Activated CD4-positive, alpha-beta T cell treated with anti-CD3 and anti-CD28 coated beads, Interleukin-2, amount 10 ng/mL, durations not matched to agents 24 days and 14 days (primary cell): ENCODE measurements at places on chromosomes 6 and 20. TPM values are rescaled to one million over a fixed set of nuclear protein-coding genes. Genes with fewer than 3 reads are reported as not detected.
A peak's percentile ranks its signal among the peaks of the same experiment; 100 is the strongest.

GRCh38 chr6:69650703-69651102, 146.1 kb downstream of the LMBRD1 start:
- H3K27me3 ChIP-seq, result peaks cover 9% of the 10 kb centered on the region
- no peak overlapping the region for H3K4me3 ChIP-seq
- no peaks in the 10 kb centered on the region for H3K36me3 ChIP-seq

- peaks cover 10% of the 10 kb centered on the region for H3K4me1 ChIP-seq
- peaks cover 9% of the 10 kb centered on the region for H3K27me3 ChIP-seq
- H3K36me3 ChIP-seq, result no peaks in the 10 kb centered on the region
- H3K27ac ChIP-seq, result no peak overlapping the region
- DNase-seq, result no peak
These were observed 78.2 kb downstream of the ELOVL4 start for GRCh38 chr6:79869184-79869583.

DNA sequence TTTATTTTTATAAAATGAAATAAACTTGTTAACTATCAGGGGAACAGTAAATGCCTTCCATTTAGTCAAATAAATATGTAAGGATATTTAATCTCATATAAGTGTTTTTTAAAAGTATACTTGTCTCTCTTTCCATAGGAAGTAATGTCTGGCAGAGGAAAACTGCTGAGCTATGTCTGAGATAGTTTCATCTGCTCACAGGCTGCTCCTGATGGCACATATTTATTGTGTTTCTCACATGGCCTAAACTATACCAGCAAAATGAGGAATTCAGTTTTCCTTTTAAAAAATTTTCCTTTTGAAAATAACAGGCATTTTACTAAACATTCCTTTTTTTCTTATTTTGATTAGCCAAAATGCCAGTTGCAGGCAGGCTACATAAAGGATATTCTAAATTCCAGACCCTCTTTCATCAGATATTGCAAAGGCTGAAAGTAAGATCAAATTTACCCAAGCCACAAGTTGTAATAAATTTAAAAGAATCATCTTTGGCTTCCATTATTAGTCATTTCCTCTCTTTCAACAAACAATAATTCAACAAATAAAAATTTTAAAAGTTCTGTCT, 60.1 kb upstream of the RNF146 start:
- no peak for DNase-seq
- no peaks in the 10 kb centered on the region for H3K36me3 ChIP-seq
- H3K4me1 ChIP-seq, result no peaks in the 10 kb centered on the region
- H3K27ac ChIP-seq, result no peak overlapping the region
- peaks cover 23% of the 10 kb centered on the region for H3K27me3 ChIP-seq

- H3K36me3 ChIP-seq, result peaks cover 17% of the 10 kb centered on the region
- H3K4me3 ChIP-seq, result no peak overlapping the region
- no peaks in the 10 kb centered on the region for H3K4me1 ChIP-seq
- H3K27ac ChIP-seq, result no peak overlapping the region
- no peak for DNase-seq
- H3K27me3 ChIP-seq, result no peaks in the 10 kb centered on the region
These were observed 19.8 kb upstream of the FANCE start for GRCh38 chr6:35432291-35432690.

DNA sequence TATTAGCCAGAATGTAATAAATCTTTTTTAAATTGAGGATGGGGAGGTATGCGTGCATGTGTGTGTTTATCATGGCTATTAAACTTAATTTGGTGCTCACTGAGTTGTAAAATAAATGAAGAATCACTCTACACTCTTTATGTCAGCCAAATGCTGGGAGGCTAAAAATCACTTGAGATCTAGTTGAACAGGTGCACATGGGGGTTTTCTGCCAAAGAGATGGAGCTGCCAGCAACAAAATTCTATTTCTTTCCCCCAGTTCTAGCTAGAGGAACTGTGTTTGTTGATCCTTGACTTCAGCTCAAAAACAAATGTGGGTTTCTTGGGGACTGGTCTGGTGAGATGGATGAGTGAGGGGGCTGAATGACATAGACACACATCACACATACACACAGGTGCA, 183.3 kb upstream of the BTBD3 start:
- no peak overlapping the region for H3K27ac ChIP-seq
- H3K36me3 ChIP-seq, result no peaks in the 10 kb centered on the region
- no peak overlapping the region for H3K4me3 ChIP-seq
- H3K27me3 ChIP-seq, result no peaks in the 10 kb centered on the region
- DNase-seq, result no peak
- no peaks in the 10 kb centered on the region for H3K4me1 ChIP-seq

The NOL4L gene
- 13.0 and 18.0 TPM in 2 replicates for total RNA-seq

- no peak for DNase-seq
- H3K4me1 ChIP-seq, result no peaks in the 10 kb centered on the region
- no peak overlapping the region for H3K4me3 ChIP-seq
- H3K36me3 ChIP-seq, result no peaks in the 10 kb centered on the region
- H3K27me3 ChIP-seq, result peaks cover 10% of the 10 kb centered on the region
- no peak overlapping the region for H3K27ac ChIP-seq
These were observed 16.2 kb upstream of the BLCAP start for GRCh38 chr20:37543828-37544227.

GRCh38 chr6:89386917-89387491, 25.1 kb downstream of the RRAGD start:
- no peak overlapping the region for H3K27ac ChIP-seq
- no peak for DNase-seq
- peaks cover 4% of the 10 kb centered on the region for H3K27me3 ChIP-seq
- peaks cover 8% of the 10 kb centered on the region for H3K4me1 ChIP-seq

The ETV7 gene
- 0.54 and 0.57 TPM in 2 replicates for total RNA-seq

- H3K27ac ChIP-seq, result no peak overlapping the region
- H3K36me3 ChIP-seq, result no peaks in the 10 kb centered on the region
- no peak for DNase-seq
- no peak overlapping the region for H3K4me3 ChIP-seq
- no peaks in the 10 kb centered on the region for H3K27me3 ChIP-seq
- H3K4me1 ChIP-seq, result no peaks in the 10 kb centered on the region
These were observed 733.3 kb upstream of the SLC35B3 start for GRCh38 chr6:9168669-9169068.

DNA sequence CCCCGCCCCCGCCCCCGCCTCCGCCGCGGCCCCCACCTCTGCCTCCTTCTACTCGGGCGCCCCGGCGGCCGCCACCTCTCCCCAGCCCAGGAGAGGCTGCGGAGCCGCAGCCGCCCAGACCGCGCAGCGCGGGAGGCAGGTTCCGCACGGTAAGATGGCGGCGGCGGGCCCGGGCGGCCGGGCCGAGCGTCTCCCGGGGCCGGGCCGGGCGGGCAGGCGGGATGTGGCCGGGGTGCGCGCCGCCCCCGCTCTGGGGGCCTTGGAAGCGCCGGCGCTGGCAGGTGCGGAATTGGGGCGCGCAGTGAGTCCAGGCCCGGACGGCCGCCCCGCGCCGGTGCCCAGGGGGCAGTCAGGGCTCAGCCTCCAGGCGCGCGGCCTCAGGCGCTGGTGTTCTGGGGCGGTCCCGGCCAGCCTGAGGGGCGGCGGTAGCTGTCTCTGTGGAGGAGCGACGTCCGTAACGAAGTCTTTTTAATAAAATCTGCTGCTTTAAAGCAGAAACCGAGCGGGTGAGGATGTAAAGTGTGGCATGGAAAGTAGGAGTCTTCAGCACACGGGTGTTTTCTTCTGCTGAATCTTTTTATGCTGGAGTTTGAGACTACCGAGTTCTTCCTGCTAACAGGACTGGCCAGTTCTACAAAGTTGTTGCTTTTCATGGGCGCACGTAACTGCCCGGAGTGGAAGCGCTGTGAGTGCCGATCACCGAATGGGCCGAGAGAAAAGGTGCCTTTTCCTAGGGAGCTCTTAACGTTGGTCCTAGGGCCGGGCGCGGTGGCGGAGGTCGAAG, at the start of gene GID8:
Gene GID8 (plus strand): TSS at position 43 of the 784 bp plus-strand sequence. CDS start 3,356 bp downstream, outside the sequence.
- peak within 1 kb of the TSS; percentile 97 for H3K4me3 ChIP-seq
- H3K4me1 ChIP-seq, result peaks cover 22% of the 10 kb centered on the region
- H3K36me3 ChIP-seq, result peaks cover 35% of the 10 kb centered on the region
- no peaks in the 10 kb centered on the region for H3K27me3 ChIP-seq

DNA sequence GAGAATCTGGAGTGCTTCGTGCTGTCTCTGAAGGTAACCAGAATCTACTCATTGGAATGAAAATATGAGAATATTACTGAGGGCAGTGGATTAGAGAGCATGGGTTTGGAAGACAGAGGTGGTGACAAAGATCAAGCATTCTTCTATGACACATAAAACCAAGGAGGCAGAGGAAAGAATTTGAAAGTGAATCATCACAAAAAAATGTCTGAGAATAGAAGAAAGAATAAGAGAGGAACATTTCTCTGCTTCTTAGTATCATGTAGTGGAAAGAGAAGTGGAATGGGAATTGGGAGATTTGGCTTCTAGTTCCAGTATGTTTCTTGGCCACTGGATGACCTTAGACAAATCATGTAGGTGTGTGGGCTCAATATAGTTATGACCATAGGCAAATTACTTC, 474.0 kb downstream of the TFAP2B start:
- H3K27me3 ChIP-seq, result no peaks in the 10 kb centered on the region
- no peaks in the 10 kb centered on the region for H3K36me3 ChIP-seq
- no peak for DNase-seq
- no peaks in the 10 kb centered on the region for H3K4me1 ChIP-seq
- no peak overlapping the region for H3K4me3 ChIP-seq
- no peak overlapping the region for H3K27ac ChIP-seq

GRCh38 chr6:24492475-24492874, 2.3 kb upstream of the ALDH5A1 start:
- peaks cover 9% of the 10 kb centered on the region for H3K4me1 ChIP-seq
- H3K27me3 ChIP-seq, result peaks cover 2% of the 10 kb centered on the region
- H3K4me3 ChIP-seq, result no peak overlapping the region
- H3K36me3 ChIP-seq, result peaks cover 5% of the 10 kb centered on the region

The PRPH2 gene
- not detected in 2 replicates for total RNA-seq

The MMUT gene
- 12.4 and 13.1 TPM in 2 replicates for total RNA-seq

DNA sequence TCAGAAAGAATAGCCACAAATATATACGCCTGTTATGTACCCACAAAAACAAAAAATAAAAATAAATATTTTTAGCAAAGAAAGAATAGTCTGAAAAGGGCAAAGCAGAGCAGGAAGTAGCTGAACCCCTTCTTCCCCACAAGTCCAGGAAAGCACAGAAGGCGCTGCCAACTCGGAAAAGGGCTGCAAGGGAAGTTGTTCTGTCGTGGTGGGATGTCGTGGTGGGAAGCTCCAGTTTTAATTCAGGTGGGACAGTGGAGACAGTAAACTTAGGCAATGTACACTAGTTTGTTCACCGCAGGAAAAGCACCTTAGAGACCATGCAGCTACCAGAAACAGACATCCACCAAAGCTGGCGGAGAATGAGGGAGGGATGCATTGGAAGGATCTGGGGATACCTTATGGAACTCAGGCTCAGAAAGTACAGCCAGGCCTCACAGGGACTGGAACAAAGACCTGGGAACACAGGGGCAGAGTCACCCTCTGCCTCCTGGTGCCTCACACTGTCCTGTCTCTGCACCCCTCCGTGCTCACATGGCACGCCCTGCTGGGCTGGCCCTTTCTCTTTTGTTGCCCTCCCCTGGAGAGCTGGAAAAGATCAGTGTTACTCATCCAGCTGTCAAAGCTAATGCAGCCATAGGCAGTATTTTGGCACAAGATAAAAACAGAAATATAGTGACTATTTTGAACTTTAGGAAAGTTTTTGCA, 3.3 kb upstream of the APMAP start:
- no peak overlapping the region for H3K4me3 ChIP-seq
- DNase-seq, result no peak
- no peak overlapping the region for H3K27ac ChIP-seq
- peaks cover 7% of the 10 kb centered on the region for H3K36me3 ChIP-seq
- H3K27me3 ChIP-seq, result peaks cover 31% of the 10 kb centered on the region

GRCh38 chr6:115885636-115886366, 174.9 kb downstream of the FRK start:
- H3K4me1 ChIP-seq, result peaks cover 4% of the 10 kb centered on the region
- H3K27ac ChIP-seq, result no peak overlapping the region
- no peak overlapping the region for H3K4me3 ChIP-seq
- H3K36me3 ChIP-seq, result no peaks in the 10 kb centered on the region
- DNase-seq, result no peak
- H3K27me3 ChIP-seq, result peaks cover 1% of the 10 kb centered on the region

- H3K4me3 ChIP-seq, result no peak overlapping the region
- no peak overlapping the region for H3K27ac ChIP-seq
- peaks cover 20% of the 10 kb centered on the region for H3K36me3 ChIP-seq
- no peak for DNase-seq
These were observed 149.1 kb downstream of the ZNF217 start for GRCh38 chr20:53444401-53445149.

- no peak overlapping the region for H3K27ac ChIP-seq
- no peaks in the 10 kb centered on the region for H3K36me3 ChIP-seq
- no peaks in the 10 kb centered on the region for H3K4me1 ChIP-seq
- DNase-seq, result no peak
These were observed 195.2 kb upstream of the CNR1 start for GRCh38 chr6:88361298-88361697.

The CLVS2 gene
- total RNA-seq, result not detected in 2 replicates

DNA sequence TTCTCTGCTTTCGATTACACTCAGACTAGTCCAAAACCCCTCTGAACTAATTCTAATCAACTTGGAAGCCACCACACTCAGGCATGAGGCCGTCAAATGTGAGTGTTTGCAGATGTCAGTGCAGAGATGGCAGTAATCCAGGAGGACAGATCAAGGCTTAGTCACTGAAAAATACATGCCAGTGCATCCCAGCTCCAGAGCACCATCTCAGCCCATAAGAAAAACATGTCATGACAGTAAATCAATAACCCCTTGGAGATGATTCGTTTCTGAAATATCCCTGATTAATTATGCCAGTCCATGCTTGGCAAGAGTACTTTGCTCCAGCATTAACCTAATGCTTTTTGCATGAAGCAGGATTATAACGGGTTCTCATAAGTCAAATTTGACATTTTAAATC, 179.5 kb downstream of the ADAT2 start:
- no peak overlapping the region for H3K27ac ChIP-seq
- peaks cover 9% of the 10 kb centered on the region for H3K4me1 ChIP-seq
- DNase-seq, result no peak
- H3K4me3 ChIP-seq, result no peak overlapping the region
- H3K27me3 ChIP-seq, result no peaks in the 10 kb centered on the region

DNA sequence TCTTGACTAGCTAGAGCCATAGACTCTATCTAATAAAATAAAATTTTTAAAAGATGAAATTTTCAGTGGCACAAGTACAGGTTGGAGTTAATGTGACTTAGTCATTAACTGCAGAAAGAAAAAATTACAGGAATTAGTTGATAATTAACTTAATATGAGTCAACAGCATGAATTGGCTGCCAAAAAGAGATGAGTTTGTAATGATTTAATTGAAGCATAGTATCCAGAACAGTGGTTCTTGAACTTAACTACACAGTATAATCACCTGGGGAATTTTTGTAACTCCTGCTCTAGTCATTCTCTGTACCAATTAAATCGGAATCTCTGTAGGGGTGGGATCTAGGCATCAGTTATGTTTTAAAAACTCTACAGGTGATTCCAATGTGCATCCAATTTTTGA, 46.3 kb upstream of the HMGN3 start:
- H3K27me3 ChIP-seq, result peaks cover 2% of the 10 kb centered on the region
- H3K4me1 ChIP-seq, result no peaks in the 10 kb centered on the region
- no peak overlapping the region for H3K4me3 ChIP-seq
- H3K36me3 ChIP-seq, result no peaks in the 10 kb centered on the region
- DNase-seq, result no peak
- no peak overlapping the region for H3K27ac ChIP-seq

GRCh38 chr6:84771756-84772356, 7.5 kb upstream of the TBX18 start:
- H3K27ac ChIP-seq, result peak overlapping the region; percentile 70
- H3K4me3 ChIP-seq, result no peak overlapping the region
- DNase-seq, result no peak
- H3K36me3 ChIP-seq, result peaks cover 3% of the 10 kb centered on the region
- peaks cover 76% of the 10 kb centered on the region for H3K27me3 ChIP-seq

The SERPINB1 gene
- total RNA-seq, result 76.1 and 79.9 TPM in 2 replicates
